H9 (cell line): ENCODE measurements at places on chromosomes 2 and 18. TPM values are rescaled to one million over a fixed set of nuclear protein-coding genes. Genes with fewer than 3 reads are reported as not detected.

IKZF2 gene
- 1.9 and 3.0 TPM in 2 replicates for total RNA-seq

GRCh38 chr18:78207942-78208341, 771.7 kb upstream of the SALL3 start:
- DNase-seq = no peak
- 0 out of 2 replicates have a peak, but pooled peaks cover 3% of the 10 kb centered on the region for H3K4me1 ChIP-seq
- no peak overlapping the region for H3K27ac ChIP-seq
- H3K36me3 ChIP-seq = no peaks in the 10 kb centered on the region

- no peak overlapping the region for H3K4me3 ChIP-seq
- no peak overlapping the region for H3K27ac ChIP-seq
- DNase-seq = no peak
Observed at GRCh38 chr2:64362562-64363026, 91.4 kb upstream of the LGALSL start.

DNA sequence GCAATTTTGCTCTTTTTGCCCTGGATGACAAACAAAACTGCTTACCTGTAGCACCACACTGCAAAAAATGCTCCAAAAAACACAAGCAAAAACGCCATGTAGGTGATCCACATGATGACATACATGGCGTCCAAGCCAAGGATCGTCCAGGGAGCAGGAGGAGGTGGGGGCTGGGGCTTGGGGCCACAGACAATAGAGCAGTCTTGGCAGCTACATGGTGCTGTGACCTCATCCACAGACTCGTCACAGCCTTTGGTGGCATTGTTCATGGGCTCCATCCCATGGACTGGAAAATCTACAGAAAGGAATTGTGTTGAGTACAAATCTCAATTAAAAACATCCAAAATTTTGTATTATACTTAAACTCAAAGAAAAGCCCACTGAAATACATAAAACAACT, 26.1 kb downstream of the NPC1 start:
- peaks cover 71% of the 10 kb centered on the region for H3K36me3 ChIP-seq
- no peak overlapping the region for H3K4me3 ChIP-seq
- no peaks in the 10 kb centered on the region for H3K27me3 ChIP-seq
- H3K4me1 ChIP-seq = no peaks in the 10 kb centered on the region
- no peak for DNase-seq

TMEFF2 gene
- 0.39 and 1.1 TPM in 2 replicates for total RNA-seq

DNA sequence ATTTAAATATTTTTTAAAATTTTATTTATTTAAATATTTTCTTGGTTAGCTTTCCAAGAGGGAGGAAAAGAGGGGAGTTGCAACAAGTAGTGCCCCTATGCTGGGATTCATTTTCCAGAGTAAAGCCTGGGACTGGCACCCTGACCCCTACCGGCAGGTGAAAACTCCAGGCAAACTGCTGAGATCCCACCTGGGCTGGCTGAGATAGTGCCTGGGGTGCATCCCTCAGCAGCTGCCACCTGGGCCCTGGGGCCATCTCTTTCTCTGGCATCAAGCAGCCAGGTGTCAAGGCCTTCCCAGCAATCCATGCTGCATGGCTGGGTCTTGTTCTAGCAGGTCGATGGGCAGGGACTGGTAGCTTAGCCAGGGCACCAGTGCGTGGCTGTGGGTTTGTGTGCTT, 6.6 kb downstream of the SIX2 start:
- H3K27ac ChIP-seq = no peak overlapping the region
- peak; percentile 54 for DNase-seq
- peaks cover 96% of the 10 kb centered on the region for H3K27me3 ChIP-seq
- no peaks in the 10 kb centered on the region; the same call in 1 of the 2 replicates for H3K4me1 ChIP-seq
- H3K36me3 ChIP-seq = no peaks in the 10 kb centered on the region; the same call in none of the 3 replicates
- no peak overlapping the region for H3K4me3 ChIP-seq

DNA sequence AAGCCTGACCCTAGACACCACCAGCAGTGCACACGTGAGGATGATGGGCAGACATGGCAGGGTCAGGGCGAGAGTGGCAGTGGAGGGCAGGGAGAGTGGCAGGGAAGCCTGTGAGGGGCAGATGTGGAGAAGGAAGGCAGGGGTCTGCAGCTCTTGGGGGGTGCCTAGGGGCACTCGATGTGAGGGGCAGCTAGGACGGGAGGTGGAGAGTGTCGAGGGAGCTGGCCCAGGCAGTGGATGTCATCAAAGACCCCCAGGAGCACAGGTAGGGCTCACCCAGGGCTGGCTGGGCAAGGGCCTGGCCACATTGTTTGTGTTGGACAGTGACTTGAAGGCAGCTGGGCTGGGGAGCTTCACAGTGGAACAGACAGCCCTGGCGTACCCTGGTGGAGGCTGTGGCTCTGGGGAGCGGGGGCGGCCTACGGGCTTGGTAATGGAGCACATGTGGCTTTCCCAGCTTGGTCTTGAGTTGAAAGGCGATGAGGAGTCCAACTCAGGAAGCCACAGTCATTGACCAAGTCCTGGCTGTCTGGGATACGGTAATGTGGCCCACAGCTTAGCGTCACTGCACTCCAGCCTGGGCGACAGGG, 87.1 kb downstream of the RTP5 start:
- no peaks in the 10 kb centered on the region for H3K36me3 ChIP-seq
- no peak for DNase-seq
- H3K27ac ChIP-seq = no peak overlapping the region

DGKD gene
- 18.1 and 20.7 TPM in 2 replicates for total RNA-seq

- no peak for DNase-seq
- H3K4me1 ChIP-seq = no peaks in the 10 kb centered on the region
- no peak overlapping the region for H3K4me3 ChIP-seq
- H3K36me3 ChIP-seq = no peaks in the 10 kb centered on the region
Observed at GRCh38 chr2:154952346-154952980, 254.0 kb downstream of the KCNJ3 start.

DNA sequence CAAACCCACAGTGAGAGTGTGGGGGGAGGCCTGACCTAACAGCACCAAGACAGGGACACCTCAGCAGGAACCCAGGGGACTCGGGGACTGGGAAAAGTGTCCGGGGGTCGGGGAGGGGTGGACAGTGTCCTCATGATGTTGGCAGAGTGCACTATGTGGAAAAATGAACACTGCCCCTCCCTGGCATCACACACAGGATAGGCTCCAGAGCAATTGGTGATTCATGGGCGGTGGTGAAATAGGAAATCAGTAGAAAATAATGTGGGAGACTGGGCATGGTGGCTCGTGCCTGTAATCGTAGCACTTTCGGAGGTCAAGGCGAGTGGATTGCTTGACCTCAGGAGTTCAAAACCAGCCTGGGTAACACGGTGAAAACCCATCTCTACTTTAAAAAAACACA, 3.6 kb upstream of the ANO7 start:
- H3K4me3 ChIP-seq = no peak overlapping the region
- no peak for DNase-seq
- H3K27me3 ChIP-seq = no peaks in the 10 kb centered on the region
- no peaks in the 10 kb centered on the region for H3K4me1 ChIP-seq
